HCEC 1CT (cell line): ENCODE measurements at places on chromosomes 2 and 18.

DNA sequence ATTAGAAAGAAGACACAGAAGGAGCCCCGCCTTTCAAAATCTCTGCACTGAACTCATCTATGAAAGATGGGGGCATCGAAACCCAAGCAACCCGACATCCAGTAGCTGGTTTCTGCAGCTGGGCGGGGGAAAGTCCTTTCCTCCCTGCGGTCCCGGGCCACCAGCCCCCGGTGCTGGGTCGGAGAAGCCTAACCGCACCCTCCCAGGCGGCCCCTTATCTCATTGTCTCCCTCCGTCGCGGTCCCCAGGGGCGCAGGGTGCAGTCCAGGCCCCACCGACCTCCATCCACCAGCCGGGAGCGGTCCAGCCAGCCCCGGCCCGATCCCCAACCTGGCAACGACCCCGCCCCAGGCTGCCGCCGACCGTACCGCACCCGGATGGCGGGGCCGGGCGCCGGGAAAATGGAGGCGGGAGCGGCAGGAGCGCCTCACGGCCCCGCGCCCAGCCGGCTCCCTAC is 452 bp downstream of the RAPH1 start:
- DNase-seq, result no peak

- DNase-seq, result no peak
These were observed 170.4 kb upstream of the SESTD1 start for GRCh38 chr2:179435000-179435399.

DNA sequence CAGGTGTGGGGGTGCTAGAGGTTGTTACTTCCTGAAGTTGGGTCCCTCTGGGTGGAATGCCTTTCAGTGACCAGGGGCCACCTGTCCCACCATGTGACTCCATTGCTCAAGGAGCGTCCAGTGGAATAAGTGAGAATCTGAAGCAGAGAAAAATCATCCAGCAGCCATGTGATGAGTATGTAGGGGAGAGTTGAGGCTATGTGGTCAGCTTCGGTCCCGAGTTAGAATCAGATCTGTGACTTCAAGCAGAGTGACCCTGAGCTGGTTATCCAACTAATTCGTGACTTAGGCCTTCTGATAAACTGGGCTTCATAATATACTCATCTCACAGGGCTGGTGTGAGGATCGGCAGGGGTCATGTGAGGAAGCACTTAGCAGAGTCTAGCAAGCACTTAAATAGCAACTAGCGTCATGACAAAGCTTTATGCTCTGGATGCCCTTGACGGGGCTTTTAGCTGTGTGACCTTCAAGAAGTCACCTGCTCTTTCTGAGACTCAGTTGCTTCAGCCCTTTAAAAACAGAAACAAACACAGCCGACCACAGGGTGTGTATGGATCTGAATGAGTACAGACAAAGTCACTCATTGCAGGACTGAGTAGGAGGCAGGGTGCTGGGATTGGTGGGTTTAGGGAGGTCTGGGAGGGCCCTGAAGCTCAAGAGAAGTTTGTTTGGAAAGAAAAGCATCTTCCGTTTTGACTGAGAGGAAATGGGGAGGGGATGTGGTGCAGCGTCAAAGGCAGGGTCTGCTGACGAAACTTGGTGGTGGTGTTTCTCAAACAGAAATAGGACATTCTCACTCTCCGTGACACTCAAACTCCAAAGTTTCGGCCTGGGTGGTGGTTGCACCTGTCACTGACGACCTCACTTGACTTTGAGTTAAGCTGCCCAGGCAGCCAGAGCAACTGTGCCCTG is 264.0 kb upstream of the CXCR4 start:
- no peak for DNase-seq

DNA sequence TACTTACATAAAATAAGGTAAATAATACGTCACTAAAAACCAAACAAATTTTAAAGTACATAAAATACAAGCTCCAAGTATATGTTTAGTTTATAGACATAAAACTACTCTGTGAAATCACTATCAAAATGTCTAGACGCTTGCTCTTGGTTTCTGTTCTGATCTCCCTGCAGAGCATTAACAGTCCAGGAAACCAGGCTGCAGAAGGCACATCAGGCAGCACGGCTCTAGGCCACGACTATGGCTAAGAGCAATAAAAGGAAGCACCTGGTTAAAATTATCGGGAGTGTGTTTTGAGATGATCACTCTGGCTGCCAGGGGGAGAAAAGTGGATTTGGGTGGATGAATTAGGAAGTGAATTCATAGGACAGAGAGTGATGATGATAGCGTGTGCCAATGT is 196.0 kb upstream of the SPHKAP start:
- DNase-seq, result peak; percentile 12

GRCh38 chr2:204850581-204850980 is 305.3 kb downstream of the PARD3B start:
- DNase-seq, result no peak

DNA sequence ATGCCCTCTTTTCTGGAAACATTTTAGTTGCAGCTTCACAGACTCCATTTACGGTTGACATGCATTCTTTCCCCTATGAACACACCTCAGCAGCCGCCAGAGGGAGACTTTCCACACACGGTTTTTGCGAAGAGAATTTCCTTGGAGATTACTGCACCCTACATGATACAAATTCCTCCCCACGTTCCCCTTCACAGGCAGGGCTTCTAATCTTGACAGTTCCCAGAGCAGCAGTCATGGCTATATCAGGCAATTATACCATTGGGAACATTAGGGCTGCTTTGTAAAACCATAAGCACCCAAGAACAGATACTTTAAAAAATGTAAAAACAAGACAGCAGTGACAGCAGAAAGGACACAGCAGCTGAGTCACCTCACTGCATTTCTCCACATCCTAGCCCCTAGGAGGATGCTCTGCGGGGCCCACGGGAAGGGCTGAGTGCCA is 253.8 kb downstream of the TGIF1 start:
- peak; percentile 52 for DNase-seq

- no peak for DNase-seq
These were observed 1256.2 kb upstream of the CRIM1 start for GRCh38 chr2:35099342-35099741.

DNA sequence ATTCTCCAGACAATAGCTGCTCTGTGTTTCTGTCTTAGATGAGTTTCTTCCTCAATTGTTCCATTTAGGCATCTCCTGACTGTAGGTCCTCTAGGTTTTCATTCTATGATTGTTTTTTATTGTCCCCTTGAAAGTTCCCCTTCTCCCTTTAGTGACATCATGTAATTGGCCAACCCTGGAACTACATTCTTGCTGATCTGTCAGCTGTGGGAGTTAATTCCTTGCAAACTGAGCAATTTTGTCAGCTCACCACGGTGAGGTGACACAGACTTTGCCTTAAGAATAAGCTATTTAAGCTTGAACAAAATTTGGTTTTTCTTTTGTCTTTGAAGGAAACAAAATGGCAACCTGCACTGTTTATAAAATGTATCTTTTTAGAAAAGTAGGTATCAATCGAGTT is 95.9 kb downstream of the TXNL1 start:
- DNase-seq, result no peak

- peak; percentile 91 for DNase-seq
These were observed 179.0 kb downstream of the KLHL29 start for GRCh38 chr2:23563673-23564614.

GRCh38 chr2:41488888-41489287 is 558.9 kb upstream of the PKDCC start:
- DNase-seq, result no peak

GRCh38 chr2:170742896-170743529 is 27.2 kb upstream of the ERICH2 start:
- no peak for DNase-seq

- no peak for DNase-seq
These were observed 451.3 kb downstream of the TMEM182 start for GRCh38 chr2:103213028-103213542.

- no peak for DNase-seq
These were observed 84.1 kb downstream of the TRABD2A start for GRCh38 chr2:84796798-84797197.

DNA sequence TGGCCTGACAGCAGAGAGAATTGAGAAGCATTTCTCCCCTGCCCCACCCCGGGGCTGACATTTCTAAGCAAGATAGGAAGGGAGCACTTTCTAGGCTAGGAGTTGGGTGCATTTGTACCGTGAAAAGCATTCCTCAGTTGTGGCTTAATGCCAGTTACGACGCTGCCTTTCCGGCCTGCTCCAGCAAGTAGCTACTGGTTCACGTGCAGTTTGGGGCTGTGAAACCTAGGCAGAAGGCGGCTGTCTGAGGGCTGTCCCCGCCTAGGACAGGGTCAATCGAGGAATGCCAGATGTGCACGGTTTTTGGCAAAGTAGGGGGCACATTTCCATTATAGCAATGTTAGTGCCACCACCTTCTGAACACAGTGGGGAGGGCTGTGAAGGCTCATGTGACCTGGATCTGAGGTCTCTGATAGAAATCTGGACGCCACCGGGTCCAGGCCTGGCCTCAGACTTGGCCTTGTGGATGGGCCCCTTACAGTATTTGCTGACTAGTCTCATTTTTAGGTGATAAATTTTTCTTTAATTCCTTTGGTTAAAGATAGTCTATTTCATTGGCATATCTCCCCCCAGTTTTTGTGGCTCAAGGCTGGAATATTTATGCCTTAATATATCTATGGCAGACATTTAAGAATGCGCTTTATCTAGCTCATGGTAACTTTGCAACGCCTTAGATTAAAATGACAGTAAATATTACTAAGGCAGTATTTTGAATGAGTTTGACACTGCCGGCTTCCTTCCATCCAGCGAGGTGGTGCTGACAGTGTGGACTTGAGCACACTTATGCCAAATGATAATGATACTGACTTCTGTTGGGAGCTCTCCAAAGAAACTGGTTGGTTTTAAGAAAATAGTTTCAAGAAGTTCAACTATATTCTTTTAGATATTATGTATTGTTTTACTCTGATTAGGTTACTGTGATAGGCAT is 78.7 kb downstream of the LPIN1 start:
- DNase-seq, result no peak

DNA sequence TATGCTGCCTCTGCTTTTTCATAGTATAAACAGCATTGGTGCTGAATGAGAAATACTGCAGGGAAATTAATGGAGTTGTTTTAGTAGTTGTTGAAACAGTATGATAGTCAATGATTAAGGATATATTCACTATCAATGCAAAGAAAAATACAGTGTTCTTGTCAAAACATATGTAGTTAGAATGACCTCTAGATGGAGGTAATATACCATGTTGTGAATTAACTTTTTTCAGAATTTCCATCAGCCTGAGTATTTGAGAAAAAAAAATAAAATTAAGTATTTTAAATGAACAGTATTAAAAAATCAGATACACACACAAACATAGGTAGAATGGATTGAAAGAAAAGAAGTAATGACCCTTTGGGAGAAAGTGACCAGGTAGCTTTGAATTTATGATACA is 59.5 kb downstream of the RMDN2 start:
- DNase-seq, result peak; percentile 4

DNA sequence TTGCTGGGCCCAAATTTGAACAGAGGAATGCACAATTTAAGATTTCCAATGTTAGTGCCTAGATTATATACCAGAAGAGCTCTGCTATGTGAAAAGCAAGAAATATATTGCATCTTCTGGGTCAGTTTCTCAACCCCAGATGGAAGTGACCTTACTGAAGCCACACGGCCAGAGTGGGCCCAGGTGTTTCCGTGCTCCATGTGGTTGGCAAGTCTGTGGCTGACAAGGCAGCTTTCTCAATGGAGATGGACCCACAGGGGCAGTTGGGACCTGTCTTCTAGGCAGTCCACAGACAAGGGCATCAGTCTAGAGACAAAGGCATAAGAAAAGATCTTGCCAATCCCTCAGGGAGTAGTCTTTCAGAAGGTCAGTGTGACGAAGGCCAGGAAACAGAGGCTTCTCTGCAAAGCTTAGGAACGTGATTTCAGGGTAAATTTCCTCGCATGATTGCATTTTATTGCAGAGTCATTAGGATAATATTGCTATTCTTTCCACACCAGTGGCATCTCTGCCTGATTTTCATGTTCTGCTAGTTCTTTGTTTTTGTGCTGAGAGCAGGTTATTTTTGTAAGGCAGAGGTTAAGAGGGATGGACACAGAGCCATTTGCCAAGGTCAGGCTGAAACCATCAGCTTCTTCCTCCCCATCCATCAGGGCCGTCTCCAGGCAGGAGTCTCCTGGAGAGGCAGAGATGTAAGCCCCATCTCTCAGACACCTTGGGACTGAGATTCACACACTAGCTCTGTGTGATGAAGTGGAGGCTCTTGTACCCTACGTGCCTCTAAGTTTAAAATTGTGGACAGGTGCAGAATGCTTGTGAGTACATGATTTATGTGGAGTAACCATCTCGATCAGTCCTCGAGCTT is 202.1 kb downstream of the ANKRD30B start:
- no peak for DNase-seq

GRCh38 chr2:233422050-233422639 is 67.9 kb downstream of the DGKD start:
- no peak for DNase-seq

- DNase-seq, result no peak
These were observed 114.1 kb downstream of the GBX2 start for GRCh38 chr2:236054125-236054524.

- no peak for DNase-seq
These were observed 86.0 kb downstream of the WDSUB1 start for GRCh38 chr2:159200498-159200897.

DNA sequence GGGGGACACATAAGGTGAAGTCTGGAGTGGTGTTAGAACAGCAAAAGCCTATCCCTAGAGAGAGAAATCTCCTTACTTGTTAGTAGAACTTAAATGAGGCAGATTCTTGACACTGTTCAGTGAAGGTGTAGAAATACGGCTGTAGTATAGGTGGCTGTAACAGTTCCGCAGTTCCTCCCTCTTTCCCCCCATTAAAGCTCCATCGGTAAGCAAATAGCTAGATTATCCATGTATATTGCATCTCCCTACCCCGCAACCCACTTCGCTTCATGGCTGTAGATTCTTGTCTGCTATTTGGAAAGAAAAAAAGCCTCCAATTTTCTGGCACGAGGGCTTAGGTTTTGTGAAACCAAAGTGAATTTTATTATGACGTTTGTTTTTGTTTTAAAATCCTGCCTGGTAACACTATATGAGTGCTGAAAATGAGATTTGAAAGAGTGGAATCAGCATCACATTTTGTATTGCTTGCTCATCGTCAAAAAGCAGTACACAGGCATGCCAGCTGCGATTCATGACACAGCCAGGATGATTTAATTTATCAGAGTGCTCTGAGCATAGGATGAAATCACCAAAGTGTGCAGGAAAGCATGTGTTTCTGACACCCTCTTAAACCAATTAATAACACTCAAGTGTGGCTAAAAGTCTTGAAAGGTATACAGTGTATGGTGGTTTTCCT is 1.4 kb downstream of the FAM171B start:
- peak; percentile 72 for DNase-seq

DNA sequence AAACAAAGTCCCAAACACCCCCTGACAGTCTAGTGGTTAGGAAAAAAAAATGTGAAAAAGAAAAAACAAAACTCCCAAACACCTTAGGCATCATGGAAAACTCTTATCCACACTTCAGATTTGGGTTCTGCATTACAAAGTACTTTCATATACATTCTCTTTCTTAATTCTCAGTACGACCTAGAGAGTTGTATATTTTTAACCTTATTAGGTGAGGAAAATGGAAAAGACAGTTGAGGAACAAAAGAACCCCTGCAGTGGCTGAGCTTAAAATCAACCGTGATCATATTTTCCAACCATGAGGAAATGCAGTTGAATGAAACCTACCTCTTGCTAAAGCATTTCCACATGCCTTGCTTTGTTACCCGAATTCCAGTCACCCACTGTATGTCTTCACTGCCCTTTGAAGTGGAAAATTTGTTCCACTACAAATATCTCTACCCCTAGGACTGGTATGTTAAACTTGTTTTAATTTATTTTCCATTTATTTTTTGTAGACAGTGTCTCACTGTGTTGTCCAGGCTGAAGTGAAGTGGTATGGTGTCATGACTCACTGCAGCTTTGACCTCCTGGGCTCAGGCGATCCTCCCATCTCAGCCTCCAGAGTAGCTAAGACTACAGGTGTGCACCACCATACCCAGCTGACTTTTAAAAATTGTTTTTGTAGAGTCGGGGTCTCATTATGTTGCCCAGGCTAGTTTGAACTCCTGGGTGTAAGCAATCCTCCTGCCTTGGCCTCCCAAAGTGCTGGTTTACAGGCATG is 56.9 kb upstream of the LPIN2 start:
- DNase-seq, result no peak
